ENCODE measurements at places on chromosomes 3 and 15.

DNA sequence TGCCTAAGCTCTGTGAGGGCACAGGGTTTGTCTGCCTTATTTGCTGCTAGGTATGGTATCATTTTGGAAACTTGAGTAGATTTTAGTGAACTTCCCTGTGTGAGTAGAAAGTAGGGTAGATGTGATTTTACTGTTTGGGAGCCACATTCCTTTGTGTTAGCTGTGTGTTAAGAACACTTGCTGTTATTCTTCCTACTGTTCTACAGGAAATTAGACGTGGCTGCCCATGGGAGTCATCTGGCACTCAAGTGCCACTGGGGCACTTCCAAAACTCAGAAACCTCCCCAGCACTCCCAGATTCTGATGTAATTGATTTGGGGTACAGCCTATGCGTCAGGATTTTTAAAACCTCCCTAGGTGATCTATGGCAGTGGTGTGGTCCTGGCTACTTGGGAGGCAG lies 369.9 kb upstream of the C2CD4B start:
- DNase-seq: no peak

DNA sequence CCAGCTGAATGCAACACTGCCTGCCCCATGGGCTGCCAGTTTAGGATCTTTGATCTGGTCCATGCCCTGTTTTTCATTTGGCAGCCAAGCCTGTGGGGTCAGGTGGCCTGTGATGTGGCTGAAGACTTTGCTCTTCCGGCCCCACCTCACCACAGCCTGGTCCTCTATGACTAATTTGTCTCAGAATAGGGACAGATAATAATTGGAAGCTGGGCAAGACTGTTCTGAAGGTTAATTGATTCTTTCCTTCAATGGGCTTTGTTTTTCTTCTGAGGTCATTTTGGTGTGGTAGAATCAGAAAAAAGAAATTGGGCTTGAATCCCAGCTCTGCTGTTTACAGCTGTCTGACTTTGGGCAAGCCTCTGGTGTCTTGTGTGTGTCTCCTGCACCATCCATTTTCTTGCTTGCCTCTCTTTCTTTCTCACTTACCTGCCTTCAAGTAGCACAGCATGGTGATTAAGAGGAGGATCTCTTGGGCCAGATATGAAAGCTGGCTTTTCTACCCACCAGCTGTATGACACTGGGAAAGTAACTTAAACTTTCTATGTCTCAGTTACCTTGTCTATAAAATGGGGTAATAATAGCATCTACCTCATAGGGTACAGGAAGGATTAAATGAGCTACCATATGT lies 24.2 kb downstream of the ABHD2 start:
- no peak for DNase-seq

DNA sequence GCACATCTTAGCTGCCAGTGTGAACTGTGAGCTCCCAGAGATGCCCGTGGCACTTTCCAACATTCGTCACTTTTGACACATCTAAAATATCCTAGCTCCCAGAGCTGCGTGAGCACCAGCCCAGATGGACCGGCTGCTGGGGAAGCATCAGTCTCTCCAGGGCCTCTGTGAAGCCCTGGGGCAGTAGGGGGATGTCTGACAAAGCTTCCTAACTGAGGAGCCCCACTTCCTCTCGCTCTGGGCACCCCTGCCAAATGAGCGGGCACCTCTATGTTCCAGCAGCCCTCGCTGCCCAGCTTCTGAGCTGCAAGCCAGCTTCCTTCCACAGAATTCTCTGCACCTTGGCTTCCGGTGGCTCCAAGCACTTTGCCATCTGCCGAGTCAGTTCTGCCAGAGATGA lies 91.1 kb downstream of the LIPC start:
- DNase-seq: no peak

GRCh38 chr3:62670351-62670750 lies 204.9 kb downstream of the CADPS start:
- no peak for DNase-seq

GRCh38 chr3:385151-385550 lies 188.6 kb downstream of the CHL1 start:
- no peak for DNase-seq

- DNase-seq: no peak
These were observed 204.2 kb upstream of the IGF1R start for GRCh38 chr15:98444138-98444537.

DNA sequence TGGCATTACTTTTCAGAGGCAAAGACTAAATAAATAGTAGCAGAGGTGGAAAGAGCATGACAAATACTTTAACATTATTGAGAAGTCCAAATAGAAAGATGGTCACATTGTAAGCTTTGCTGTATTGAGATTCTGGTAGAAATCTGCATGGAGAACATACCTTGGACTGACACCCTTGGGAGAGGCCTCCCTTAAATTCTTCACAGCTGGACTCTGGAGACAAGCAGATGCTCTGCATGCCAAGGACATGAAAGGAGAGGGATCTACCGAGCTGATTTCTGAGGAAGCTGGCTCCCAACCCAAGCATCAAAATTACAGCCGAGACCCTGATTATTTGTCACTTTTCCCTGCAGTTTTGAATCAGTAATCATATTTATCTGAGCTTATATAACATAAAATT lies 212.5 kb upstream of the COL8A1 start:
- no peak for DNase-seq

DNA sequence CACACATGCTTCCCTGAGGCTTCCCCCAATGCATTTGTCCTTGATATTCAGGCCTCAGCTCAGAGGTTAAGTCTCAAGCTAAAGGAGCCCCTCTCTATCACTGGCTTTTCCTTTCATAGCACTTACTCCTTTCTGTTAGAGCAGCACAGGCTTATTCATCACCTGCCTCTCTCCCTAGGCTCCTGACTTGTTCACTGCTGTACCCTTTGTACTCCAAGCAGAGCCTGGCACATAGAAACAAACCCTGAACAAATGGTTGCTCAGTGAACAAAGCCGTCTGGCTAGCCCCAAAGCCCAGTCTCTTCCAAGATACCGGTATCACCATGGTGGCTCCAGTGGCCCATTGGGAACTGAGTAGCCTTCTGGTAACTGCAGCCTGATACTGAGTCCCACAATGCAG lies 231.1 kb upstream of the TRIM42 start:
- no peak for DNase-seq

DNA sequence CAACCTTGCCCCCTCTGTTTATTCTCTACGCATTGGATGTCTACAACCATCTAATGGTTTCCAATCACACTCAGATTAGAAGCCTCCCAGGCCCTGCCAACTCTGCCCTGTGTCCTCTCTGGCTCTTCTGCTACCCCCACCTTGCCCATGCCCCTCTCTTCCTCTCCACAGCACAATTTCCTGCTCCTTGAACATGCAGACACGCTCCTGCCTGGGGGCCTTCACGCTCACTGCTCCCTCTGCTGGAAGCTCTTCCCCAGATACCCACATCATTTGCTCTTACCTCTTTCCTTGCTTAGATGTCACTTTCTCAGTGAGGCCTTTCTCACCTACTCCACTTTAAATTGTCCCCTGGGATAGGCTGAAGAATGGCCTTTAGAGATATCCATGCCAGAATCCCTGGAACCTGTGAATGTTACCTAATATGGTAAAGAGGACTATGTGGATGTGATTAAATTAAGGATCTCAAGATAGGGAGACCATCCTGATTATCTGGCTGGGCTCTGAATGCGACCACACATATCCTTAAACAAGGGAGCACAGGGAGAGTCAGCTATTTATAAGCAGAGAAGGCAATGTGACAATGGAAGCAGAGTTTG lies 9.9 kb downstream of the KY start:
- DNase-seq: no peak

DNA sequence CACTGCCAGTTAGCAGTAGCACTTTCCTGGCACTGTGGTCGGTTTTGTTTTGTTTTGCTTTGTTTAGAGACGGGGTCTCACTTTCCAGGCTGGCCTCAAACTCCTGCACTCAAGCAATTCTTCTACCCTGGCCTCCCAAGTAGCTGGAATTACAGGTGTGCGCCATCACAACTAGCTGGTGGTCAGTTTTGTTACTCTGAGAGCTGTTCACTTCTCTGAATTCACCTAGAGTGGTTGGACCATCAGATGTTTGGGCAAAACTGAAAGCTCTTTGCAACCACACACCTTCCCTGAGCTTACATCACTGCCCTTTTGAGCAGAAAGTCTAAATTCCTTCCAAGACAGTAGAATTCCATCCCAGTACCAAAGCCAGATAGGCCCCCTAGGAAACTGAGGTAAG lies 22.6 kb downstream of the CLDN18 start:
- DNase-seq: no peak

GRCh38 chr15:51830276-51830806 lies 888 bp downstream of the TMOD3 start:
- DNase-seq: peak; percentile 1

GRCh38 chr15:70699890-70700289 lies 63.5 kb downstream of the UACA start:
- DNase-seq: no peak

DNA sequence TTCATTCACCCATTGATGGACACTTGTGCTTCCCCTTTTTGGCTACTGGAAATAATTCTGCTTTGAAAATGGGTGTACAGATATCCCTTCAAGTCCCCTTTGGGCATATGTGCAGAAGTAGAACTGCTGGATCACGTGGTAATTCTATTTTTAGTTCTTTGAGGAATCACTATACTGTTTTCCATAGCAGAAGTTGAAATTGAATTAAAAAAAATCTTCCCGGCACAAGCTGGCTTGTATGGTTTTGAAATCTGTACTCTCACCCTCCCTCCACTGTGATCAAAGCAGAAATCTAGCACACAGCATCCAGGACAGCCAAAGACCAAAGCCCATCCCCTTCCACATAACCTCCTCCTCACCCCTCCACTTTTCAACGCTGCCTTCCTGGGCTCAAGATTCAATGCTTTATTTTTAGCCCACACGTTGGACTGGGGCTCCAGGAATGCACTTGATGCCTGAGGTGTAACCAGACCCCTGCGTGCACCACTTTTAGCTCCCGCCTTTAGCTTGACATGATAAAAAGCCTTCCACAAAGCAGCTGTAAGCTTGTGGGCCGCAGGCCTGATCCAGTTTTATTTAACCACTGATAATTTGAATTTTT lies 29.9 kb downstream of the TMEM40 start:
- no peak for DNase-seq

GRCh38 chr15:31472636-31473384 lies 146.2 kb downstream of the KLF13 start:
- DNase-seq: no peak

DNA sequence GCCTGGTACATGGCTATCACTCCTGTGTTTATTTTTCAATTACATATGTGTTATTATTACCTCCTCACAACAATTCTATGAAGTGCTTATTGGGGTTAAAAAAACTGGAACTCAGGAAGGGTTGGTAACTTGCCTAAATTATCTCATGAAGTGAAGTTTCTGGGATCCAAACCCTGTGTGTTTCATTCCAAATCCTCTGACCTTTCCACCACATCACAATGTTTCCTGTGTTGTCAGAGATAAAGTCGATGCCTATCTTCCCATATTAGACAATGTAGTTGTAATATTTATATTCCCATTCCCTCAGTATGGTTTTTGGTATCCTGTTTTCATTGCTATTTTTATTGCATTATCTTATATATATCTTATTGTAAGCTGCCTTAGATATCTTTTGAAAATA lies 269.1 kb upstream of the CFAP20DC start:
- DNase-seq: no peak

DNA sequence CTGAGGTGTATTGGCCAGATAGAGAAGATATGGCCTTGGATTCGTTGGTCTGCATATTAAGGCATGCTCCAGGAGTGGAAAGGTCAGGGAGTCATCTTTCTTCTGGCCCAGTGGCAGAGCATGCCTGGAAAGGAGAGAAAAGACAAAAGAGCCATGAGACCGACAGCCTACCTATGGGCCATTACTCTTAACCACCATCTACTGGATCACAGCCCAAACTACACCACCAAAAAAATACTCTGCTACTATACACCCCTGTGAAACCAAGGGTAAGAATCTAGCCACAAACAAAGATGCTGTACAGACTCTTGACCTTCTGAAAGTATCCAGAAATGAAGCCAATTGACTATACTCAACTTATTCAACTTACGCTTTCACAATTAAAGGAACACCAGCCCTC lies 96.1 kb upstream of the PLSCR5 start:
- DNase-seq: no peak

DNA sequence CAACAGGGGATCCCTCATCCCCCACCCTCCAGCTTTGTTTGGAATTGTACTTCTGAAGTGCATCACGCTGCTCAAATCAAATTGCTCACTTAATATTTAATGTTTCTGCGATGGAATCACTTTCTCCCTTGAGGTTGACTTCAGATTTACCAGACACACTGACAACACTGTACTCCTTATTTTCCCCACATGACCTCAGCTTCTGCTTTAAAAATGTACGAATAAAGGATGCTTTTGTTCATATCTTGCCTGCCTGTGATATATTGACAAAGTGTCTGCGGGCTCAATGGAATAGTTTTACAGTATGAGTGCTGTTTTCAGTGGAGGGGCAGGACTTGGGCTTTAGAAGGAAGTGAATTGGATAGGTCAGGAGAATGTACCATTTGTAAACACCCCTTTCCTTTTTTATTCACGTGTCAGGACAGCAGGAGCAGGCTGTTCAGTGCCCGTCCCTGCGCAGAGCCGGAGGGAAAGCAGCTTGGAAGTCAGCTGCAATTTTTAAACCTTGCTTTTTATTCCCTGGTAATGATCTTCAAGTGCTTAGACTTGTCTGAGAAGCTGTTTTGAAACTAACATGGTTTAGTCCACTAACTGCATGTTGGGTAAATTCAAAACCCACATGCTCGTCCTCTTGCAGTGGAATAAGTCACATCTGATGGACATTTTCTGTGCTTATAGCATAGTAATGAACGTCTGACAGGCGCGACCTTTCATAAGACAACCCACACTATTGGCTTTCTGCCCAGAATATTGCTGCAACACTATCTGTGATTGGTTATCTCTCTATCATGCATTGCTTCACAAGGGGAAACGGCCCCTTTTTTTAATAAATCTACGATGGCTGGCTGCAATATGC lies 29.9 kb downstream of the MBNL1 start:
- DNase-seq: peak; percentile 92

DNA sequence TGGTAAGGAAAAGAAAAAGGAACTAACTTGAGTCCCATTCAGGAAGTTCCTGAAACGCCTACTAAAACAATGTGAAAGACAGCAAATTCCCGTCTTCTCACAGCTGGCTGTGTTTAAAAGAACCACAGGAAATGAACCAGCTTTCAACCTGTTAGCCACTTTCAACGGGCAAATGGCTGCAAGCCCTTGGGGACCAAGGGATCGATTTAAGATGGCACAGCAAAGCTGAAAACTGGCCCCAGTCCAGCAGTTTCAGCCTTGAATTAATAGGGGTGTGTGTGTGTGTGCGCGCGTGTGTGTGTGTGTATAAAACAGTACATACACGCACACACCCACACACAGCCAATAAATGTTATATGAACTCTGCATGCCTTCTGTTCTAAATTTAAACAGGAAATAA lies 168.7 kb upstream of the TMCO5A start:
- DNase-seq: no peak

GRCh38 chr15:39785139-39785538 lies 2.5 kb upstream of the FSIP1 start:
- DNase-seq: peak; percentile 49

- DNase-seq: no peak
These were observed 79.5 kb upstream of the KCNMB2 start for GRCh38 chr3:178456621-178457285.

DNA sequence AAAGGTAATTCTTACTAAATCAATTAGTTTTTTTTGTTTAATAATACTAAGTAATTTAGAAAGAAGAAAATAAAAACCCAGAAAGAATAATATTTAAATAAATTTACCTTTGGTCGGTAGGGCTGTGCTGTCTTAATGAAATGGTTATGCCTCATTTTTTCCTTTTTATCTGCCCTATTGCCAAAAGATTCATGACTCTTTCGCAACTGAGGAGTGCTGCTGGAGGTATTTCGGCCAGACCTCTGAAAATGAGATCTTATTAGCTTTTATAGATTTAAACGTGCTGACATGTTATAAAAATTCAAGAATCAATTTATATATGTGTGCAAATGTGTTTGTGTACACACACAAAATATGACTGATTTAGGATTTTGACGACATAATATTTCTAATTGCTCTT lies 67.1 kb upstream of the USP50 start:
- DNase-seq: no peak

Data from NCI-H1105 (cell line).